ENCODE measurements at places on chromosomes 7 and 10. TPM values are rescaled to one million over a fixed set of nuclear protein-coding genes. Genes with fewer than 3 reads are reported as not detected.

CAV1 gene
- 67.2 TPM for total RNA-seq

DIP2C gene
- total RNA-seq, result 22.6 TPM

UBN2 gene
- total RNA-seq, result 22.2 TPM

LIPK gene
- total RNA-seq, result not detected

LOXL4 gene
- total RNA-seq, result 15.1 TPM

GIGYF1 gene
- 51.3 TPM for total RNA-seq

H2BK1 gene
- total RNA-seq, result not detected

PALD1 gene
- 14.4 TPM for total RNA-seq
